ENCODE measurements at places on chromosomes 1 and 21.

DNA sequence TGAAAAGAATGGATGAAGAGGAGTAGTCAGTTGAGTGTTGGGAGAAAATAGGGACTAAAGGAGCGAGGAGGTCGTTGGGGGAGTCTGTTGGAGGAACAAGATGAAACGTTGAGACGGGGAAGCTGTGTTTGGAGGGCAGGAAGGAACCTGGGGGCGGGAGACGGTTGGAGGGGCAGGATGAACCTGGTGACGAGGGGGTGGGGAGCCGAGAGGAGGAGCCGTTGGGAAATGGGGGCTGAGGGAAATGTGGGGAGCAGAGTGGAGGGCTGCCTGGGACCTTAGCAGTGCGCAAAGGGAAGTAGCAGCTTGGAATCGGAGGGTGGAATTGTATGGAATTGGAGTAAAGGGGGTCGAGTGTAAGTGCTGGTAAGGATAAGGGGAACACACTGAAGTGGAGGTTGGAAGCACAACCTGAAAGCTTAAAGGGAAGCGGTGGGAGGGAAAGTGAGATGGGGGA, 630 bp downstream of the MTF2 start:
- no peak for DNase-seq

GRCh38 chr1:98794196-98794886, 132.8 kb downstream of the SNX7 start:
- peak; percentile 23 for DNase-seq

- DNase-seq = no peak
Measured at GRCh38 chr1:40792036-40792435, 8.4 kb downstream of the KCNQ4 start.

DNA sequence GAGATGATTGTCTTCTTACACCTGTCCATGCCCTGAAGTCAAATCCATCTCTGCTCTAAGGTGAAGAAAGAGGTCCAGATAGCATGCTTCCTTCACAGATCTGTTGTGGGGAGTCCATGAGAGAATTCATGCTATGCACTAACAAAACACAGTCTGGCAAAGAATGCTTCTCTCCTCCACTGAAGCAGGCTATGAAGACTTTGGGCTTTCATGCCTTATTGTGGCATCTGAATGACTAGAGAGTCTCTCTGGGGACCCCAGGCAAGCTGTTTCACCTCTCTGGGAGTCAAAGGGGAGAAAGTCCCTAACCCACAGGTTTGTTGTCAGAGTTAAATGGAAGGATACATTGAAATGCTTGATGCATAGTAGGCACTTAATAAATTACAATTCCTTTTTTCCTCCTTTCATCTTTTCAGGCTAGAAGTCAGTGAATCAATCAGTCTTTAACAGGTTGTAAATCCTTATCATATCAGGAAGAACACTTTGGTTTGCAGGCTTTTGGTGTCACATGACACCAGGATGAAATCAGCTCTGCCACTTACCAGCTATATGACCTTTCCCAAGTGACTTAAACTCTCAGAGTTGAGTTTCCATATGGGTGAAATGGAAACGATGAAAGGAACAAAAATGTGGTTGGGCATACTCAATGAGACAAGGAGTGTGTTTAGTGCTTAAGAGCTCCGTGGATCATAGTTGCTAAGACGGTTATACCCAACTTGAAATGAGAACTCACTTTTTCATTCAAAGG, 200.1 kb upstream of the DAB1 start:
- DNase-seq = no peak

GRCh38 chr1:193392686-193393085, 206.3 kb upstream of the B3GALT2 start:
- DNase-seq = no peak

DNA sequence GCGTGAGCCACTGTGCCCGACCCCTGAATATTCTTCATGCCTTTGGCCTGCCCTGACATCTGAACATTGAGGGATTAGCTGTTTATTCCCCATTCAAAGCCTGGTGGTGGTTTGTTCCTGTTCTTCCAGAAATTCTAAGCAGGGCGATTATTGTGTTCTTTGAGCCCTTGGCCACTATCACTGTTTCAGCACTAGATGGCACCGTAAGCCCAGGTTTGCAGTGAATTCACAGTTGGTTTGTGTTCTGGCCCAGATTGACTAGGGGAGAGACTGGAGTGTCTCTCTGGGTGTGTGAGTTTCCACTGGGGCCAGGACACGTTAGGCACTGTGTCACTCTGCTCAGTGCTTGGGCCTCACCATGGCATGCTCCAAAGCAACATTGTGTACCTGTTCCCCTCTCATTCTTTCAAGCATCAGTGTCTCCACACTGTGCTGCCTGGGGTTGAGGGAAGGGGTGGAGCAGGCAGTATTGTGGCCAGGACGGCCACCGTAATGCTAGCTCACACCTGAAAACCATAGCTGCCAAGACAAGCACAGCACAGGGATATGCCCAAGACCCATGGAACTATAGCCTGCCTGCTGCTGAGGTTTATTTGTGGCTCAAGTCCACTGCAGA, 52.7 kb downstream of the PKN2 start:
- DNase-seq = no peak

- DNase-seq = no peak
Measured at GRCh38 chr1:89198491-89199072, at the start of gene GBP4. Gene GBP4, minus strand, starts transcription at chr1:89198942. Its CDS starts 108 bp downstream, at chr1:89198834.

DNA sequence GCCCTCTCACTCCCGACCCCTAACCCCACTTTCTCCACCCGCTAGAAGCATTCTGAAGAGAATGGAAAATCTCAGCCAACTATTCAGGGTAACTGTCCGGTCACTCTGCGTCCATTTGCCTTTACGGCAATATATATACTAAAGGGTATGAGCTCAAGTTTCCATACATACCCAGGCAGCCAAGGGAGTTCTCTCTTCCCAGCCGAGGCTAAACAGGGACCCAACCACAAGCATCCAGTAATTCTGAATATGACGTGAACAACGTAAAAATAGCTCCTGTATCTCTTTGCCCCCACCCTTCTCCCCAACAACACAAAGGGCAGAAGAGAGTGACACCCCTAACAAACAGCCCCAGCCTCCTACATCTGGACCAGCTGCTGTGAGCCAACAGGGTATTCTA, 67.7 kb downstream of the SSBP3 start:
- no peak for DNase-seq

- no peak for DNase-seq
Measured at GRCh38 chr1:25197982-25198662, 34.2 kb downstream of the SYF2 start.

- DNase-seq = no peak
Measured at GRCh38 chr1:95382000-95382786, 148.2 kb downstream of the RWDD3 start.

DNA sequence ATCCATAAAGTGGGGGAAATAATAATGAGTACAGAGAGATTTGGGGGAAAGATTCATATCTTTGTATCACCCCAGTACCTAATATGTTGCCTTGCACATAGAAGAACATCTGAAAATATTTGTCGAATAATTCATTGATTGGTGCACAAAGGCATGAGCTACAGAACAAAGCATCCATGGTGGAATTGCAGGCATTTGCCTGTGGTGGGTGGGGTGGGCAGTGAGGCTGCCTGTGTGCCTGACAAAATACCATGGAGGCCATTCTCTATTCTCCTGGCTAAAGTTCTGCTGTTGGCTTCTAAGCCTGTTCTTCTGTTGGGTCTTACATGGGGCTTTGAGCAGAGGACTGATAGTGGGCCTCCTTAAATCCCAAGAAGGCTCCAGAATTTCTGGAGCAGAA, 10.0 kb upstream of the KCNA10 start:
- no peak for DNase-seq

DNA sequence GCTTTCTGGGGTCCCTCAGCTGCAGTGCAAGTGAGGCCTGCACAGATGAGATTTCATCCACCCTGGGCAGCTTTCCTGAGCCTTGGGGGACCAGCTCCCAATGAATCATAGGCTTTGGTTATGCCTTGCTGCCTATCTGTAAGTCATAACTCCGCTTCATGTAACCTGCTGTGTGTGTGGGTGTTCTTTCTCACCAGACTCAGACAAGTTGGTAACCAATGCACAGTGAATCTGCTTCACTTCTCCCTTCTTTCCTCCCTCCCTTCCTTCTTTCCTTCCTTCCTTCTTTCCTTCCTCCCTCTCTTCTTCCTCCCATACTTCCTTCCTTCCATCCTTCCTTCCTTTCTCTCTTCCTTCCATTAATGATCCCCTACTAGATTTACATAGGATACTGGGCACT, 34.4 kb upstream of the PSMB2 start:
- no peak for DNase-seq

- no peak for DNase-seq
Measured at GRCh38 chr1:55063577-55063942, 24.2 kb downstream of the PCSK9 start.

DNA sequence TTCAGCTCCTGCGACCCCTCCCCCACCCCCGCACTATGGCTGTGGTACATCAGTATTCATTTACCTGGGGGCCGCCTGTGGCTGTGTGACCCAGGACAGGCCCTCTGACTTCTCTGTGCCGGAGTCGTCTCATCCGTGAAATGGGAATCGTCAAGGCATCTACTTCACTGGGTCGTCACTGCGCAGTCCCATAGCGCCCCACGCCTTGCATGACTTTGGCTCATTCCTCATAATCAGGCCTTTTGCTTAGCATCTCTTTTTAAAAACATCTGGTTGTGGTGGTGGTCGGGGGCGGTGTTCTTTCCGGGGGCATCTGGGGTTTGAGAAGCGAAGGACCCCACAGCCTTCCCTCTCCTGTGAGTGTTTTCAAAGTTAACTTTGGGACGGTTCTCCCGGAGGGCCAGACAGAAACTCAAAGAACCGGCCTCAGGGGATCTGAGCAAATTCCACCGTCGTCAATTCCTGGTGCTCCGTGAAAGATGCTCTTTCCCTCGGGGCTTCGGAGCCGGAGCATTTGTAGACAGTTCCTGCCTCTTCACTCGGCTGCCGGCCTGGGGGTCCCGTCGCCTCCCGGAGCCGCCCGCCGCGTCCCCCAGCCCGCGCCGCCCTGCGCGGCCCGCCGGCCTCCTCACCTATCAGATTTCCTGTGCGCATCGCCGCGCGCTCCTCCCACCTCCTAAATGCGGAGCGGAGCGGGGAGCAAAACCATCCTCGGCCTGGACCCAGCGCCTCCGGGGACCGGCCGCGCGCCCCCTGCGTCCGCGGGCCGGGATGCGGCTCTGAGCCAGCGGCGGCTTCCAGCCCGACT, at the start of gene B3GALT5:
Gene B3GALT5 (plus strand): TSS at position 708 of the 808 bp plus-strand sequence. CDS start 47,620 bp downstream, outside the sequence.
- DNase-seq = no peak

- DNase-seq = no peak
Measured at GRCh38 chr1:12464598-12465056, 153.4 kb downstream of the DHRS3 start.

GRCh38 chr1:81505831-81506230, 294.9 kb upstream of the ADGRL2 start:
- no peak for DNase-seq

DNA sequence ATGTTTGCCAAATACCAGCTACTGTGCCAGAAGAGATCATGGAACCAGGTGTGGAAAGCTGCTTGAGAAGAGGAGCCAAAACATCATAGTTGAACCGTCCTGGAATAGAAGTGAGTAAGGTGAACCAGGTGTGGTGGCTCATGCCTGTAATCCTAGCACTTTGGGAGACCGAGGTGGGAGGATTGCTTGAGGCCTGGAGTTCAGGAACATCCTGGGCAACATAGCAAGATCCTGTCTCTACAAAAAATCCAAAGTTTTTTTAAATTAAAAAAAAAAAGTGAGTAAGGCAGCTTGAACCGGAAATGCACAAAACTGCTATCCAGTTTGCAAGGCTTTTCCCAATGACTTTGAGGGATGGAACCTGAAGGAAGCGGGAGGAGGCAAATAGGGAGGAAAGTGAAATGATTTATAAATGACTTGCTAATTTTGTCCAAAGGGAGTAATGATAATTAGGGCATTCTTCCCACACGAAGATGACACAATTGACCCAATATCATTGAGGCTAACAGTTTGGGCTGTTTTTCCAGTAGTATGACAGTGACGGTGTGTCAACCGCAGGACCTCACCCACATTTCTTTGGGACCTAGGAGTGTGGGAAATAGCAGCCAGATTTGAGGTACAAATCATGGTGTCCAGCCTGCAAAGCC, 1.5 kb upstream of the CNN3 start:
- no peak for DNase-seq

DNA sequence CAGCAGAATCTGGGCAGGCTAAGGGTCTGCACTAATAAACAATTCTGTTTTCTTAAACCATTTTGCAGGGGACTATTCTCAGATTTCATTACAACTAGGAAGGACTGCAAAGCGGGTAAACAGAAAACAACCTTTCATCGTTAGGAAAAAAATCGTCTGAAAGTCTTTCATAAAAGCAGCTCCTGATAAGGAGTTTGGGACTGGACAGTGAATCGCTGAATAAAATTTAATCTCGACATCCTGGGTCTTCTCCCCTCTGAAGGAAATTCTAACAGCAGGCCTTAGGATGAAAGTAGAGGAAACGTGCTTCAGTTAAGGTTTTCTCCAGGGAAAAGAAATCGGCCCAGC, 471 bp upstream of the MTF2 start:
- DNase-seq = no peak

- no peak for DNase-seq
Measured at GRCh38 chr1:101137144-101138126, 99.4 kb upstream of the S1PR1 start.

DNA sequence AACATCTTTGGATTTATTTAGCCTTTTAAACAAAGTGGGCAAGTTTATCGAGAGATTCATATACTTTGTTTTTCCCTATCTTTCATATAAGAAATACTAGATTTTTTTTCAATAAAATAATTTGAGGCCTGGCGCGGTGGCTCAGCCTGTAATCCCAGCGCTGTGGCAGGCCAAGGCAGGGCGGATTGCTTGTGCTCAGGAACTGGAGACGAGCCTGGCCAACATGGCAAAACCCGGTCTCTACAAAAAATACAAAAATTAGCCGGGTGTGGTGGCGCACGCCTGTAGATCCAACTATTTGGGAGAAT, 1.6 kb upstream of the CDC14A start:
- no peak for DNase-seq

GRCh38 chr1:113515498-113515897, 125.2 kb downstream of the MAGI3 start:
- DNase-seq = no peak

DNA sequence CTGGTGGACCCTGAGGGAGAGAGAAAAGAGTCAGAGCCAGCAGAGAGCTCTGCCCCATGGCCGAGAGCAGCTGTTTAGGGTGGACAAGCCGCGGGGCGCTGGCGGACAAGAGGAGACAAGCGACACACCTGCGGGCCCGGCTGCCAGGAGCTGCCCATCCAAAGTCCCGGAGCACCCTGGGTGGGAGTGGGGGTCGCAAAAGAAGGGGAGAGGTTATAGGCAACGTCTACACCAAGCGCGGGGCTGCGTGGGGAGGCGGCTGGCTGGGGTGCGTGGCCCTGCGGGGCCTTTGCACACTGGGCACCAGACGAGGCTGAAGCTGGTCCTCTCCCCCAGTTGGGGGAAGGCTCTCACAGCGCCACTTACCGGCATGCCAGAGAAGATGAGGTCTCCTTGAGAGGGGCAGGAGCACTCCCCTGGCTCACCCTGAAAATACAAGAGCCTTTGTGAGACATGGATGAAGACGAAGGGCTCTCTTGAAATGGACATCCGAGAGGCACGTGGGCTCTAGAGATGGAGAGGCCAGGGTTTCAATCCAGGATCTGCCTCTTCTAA, 24.1 kb downstream of the COL16A1 start:
- no peak for DNase-seq

- no peak for DNase-seq
Measured at GRCh38 chr1:39576016-39576657, 453 bp downstream of the PABPC4 start.
